Fibroblast of skin of right quadriceps (primary cell): ENCODE measurements at places on chromosomes 6 and 20.

DNA sequence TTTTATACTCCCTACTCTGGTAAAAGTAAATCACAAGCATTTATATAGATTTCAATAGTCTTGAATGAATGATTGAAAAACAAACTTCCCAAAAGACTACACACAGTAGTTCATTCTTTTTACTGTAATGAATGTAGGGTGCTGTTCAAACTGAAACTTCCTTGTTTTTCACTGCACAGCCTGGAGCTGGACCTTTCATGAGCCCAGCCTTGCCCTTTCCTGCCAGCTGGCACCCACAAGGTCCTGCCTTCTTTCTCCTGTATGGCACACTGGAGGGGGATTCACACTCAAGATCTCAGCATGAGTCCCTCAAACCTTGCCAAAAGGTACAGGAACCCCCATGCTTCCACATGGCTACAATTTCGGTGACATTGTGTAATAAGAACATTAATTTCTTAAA lies 50.9 kb downstream of the COL12A1 start:
- DNase-seq: no peak

GRCh38 chr6:9834233-9834632 lies 580.6 kb downstream of the TFAP2A start:
- DNase-seq: no peak

GRCh38 chr20:33900521-33901131 lies 89.5 kb downstream of the CHMP4B start:
- DNase-seq: no peak

GRCh38 chr6:45681860-45682511 lies 304.3 kb upstream of the SUPT3H start:
- DNase-seq: peak; percentile 71

DNA sequence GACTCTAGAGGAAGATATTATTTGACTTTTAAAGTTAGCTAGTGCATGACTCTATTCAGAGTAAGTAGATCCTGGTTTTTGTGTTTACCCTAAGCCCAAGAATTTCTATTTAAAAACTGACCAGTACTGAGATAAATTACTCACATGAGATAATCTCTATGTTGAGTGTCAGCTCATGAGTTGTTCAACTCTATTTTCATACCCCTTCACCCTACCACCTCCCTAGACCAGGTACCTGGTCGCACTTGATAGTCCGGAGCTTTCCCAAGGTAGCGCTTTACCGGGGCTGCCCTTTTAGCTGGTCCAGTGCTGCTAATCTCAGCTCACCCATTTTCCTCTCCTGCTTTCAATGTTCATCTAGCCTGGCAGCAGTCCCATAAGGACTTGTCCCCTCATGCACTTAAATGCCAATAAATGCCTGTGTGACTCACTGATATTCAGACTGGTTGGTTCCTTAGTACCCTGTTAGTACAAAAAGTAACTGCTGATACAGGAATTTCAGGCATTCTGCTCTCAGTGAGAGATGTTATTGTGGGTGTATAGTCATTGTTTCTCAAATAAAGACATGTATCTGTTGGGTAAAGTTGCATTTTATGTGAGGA lies 503.9 kb downstream of the ADGRB3 start:
- no peak for DNase-seq

- DNase-seq: peak; percentile 8
These were observed 102.3 kb downstream of the LYRM2 start for GRCh38 chr6:89536231-89536630.

DNA sequence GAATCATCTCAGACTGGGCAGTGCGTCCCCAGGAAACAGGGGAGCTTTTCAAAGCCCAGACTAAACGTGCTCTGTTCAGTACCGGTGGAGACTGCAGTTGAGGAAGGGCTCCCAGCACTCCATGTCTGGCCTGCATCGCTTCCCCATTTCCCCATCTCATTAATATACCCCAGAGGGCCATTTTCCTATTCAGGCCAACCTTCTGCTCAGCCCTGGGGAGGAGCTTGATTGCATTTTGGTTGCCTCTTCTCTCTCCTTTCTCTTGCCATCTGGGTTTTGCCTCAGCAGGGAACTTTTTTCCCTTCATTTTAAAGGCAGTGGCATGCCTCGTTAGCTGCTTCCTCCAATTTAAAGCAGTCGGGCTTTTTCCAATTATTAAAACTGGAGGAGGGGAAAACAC lies 394.3 kb upstream of the SOX4 start:
- no peak for DNase-seq
